ENCODE measurements at places on chromosomes 6 and 20.

- no peak for DNase-seq
Measured at GRCh38 chr6:136155191-136155590, 94.9 kb downstream of the MTFR2 start.

- DNase-seq = no peak
Measured at GRCh38 chr20:51815383-51816076, 13.2 kb upstream of the SALL4 start.

GRCh38 chr20:22507240-22507961 is 77.0 kb downstream of the FOXA2 start:
- no peak for DNase-seq

GRCh38 chr6:3565291-3565690 is 108.4 kb upstream of the SLC22A23 start:
- no peak for DNase-seq

GRCh38 chr6:169269180-169270076 is 15.8 kb upstream of the THBS2 start:
- no peak for DNase-seq

DNA sequence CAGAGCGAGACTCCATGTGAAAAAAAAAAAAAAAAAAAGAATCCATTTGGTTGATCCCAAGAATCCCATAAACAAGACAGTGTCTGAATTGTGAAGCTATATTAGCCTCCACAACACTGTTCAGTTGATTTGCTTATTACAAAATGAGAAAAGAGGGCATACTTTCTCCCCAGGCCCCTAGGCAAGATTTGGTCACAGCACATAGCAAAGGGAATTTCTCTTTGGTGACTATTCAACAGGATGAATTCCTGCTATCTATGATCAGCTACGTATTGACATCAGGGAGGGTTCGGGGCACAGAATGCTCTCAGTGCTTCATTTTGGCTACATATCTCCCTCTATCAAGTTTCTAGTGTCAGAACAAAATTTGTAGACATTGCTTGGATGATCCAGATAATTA is 20.2 kb upstream of the SLC22A3 start:
- DNase-seq = no peak

- no peak for DNase-seq
Measured at GRCh38 chr6:72636786-72637185, 14.9 kb downstream of the KCNQ5 start.

DNA sequence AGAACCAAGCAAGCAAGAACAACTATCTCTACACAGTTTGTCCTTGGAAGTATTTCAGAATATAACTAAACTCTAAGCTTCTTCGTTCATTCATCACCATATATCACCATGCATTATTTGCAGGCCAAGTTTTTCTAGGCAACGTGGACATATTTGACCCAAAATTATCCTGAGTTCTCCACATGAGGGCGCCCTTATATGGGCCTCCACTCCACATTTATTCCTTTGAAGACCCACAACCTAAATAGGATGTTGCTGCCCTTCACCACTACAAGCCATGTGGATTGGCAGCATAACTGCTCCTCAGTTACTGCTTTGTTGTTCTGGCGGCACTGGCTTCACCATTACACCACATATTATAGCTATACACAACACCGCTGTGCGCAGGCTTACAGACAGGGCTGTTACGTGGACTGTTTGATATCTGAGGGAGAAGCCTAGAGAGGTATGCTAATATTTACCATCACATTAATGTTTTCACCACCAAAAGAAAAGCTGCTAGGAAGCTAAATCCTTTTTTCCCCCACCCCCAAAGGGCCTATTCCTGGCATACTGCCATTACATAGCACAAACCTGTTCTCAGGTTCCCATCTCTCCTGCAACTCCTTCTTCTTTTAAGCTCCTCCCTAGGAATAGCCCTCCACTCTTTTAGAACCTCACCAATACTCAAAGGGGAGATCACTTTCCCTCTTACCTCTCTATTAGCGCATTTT is 411.7 kb downstream of the C6orf118 start:
- no peak for DNase-seq

GRCh38 chr6:1946583-1946982 is 298.8 kb downstream of the GMDS start:
- no peak for DNase-seq

DNA sequence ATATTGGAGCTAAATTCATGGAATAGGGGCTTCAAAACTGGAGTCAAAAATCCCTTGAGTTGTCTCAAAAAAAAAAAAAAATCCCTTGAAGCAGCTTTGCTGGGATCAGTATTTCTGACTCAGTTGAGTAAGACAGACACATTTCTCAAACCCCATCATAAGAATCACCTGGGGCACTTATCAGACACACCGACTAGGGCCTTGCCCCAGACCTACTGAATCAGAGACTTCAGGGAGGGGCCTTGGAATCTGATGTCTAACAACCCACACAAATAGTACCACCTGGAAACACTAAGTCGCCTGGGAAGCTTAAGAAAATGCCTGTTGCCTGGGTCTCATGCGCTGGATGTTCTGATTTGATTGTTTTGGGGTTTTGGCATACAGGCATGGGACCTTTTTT is 44.9 kb upstream of the RNF144B start:
- no peak for DNase-seq

DNA sequence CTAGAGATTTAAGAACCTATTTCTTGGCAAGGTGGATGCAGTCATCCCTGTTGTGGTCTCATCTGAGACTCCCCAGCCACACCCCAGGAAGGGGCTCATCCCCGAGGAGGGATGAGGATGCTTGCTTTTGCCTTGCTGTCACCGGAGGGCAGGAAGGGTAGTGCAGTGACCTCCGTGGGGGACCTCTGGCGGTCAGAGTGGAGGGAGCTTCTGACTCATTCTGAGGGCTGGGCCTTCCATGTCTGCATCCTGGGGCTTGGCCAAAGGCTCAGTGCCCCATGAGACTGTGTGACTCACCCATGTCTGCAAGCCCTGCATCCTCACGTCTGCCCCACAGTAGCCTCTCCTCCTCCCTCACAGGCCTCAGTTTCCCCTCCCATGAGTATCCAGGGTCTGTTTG is 38.7 kb downstream of the UQCC2 start:
- no peak for DNase-seq

DNA sequence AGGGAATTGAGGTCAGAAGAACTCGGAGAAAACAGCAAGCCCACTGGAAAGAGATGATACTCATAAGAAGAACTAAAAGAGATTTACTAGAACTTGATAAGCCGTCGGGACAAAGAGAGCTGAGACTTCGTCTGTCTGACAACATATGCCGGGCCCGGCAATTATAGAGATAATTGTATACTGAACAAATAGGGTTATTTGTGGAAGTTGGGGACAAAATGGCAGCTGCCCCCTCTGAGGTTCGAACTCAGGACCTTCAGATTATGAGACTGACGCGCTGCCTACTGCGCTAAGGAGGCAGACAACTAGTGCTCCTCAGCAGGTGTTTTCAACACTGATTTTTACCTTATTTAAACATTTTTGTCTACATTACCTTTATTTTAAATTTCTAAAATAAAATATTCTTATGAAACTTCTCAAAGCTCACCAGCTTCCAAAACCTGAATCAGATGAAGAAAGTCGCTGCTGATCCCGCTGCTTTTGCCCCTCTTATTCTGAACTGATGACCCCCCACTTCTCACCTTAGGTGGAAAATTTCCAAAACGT is 29.3 kb upstream of the TRIM27 start:
- DNase-seq = peak; percentile 28

DNA sequence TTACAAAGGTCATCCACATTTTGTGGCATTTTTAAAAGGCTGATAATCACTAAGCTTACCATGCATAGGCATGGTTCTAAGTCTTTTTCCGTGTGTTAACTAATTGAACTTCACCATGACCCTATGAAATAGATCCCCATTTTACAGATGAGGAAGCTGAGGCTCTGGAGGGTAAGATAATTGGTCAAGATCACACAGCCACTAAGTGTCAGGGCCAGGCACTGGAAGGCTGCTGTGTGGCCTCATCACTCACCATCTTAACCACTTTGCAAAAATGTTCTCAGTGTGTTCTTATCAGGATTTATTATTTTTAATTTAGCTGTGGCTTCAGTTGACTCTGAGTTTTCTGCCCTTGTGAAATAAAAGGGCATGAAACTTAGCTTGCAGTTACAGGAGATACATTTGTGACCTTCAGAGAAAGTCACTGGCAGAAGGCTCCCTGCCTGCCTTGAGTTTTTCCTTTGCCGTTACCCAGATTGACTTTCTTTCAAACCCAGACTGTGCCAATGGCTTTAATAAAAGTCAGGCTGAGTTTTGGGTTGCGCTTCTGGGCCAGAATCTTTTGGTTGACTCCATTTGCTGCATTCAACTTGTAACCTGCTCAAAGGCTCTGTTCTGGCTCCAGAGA is 82.0 kb downstream of the EZR start:
- DNase-seq = no peak

GRCh38 chr6:154169193-154169847 is 130.3 kb downstream of the OPRM1 start:
- DNase-seq = no peak

DNA sequence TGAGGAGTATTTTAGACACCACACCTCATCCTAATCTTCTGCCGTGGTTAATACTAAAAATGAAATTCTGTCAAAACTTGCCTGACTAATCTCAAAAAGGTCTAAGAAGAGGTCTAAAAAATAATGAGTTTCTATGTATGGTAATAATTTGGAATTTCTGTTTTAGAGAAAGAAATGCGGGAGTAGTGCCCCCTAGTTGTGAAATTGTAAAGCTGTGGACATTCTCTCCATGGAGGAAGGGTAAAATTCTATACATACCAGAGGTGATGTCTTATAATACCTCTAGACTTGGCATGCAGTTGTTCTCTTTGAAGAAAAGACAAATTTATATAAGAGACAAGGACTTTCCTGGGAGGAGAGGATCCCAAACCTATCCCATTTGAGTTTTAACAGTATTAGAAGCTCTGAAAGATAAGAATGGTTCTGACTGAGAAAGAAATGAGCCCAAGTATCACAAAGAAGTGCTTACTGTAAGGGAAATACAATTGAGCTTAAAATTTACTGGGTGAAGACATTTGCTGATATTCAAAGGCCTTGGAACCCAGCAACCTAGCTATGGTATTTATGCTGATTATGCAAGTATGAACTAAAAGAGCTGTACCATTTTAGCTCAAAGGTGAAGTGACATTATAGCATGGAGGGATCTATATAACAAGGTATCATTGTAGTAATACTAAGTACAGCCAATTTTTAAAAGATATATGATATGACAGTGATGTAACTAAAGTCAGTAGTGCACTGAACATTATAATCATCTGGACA is 5.1 kb upstream of the EPHA7 start:
- no peak for DNase-seq

GRCh38 chr6:157861814-157862213 is 38.8 kb downstream of the SNX9 start:
- no peak for DNase-seq

- peak; percentile 20 for DNase-seq
Measured at GRCh38 chr6:32118782-32119628, 9.0 kb downstream of the ATF6B start.
